HTR-8/SVneo (cell line): ENCODE measurements at places on chromosomes 11 and 22.

DNA sequence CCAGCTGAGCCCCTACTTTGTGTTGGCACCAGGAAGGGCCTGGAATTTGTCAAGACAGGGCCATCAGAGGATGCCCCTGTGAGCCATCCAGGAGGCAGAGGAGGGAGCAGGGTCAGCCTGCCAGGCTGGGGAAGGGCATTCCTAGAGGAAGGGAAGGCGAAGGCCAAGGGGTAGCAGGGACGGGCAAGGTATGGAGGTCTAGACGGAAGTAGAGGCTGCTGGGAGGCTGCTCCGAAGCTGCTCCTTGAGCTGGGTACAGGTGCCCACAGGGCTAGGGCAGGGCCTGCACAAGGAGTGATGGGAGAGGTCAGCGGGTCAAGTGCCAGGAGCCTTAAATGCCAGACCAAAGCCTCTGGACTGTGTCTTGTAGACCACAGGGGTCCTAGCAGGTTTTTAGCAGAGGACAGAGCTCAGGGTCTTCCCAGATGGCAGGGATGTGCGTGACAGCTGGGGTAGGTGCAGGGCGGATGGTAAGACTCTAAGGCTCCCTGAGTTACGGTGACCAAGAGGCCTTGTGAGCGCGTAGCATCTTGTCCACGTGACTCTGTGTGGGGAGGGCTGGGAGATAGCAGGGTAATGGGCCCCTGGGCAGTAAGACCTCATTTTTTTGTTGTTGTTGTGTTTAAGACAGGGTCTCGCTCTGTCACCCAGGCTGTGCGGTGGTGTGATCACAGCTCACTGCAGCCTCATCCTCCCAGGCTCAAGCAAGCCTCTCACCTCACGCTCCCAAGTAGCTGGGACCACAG is 31.7 kb upstream of the CSNK1E start:
- DNase-seq, result no peak

DNA sequence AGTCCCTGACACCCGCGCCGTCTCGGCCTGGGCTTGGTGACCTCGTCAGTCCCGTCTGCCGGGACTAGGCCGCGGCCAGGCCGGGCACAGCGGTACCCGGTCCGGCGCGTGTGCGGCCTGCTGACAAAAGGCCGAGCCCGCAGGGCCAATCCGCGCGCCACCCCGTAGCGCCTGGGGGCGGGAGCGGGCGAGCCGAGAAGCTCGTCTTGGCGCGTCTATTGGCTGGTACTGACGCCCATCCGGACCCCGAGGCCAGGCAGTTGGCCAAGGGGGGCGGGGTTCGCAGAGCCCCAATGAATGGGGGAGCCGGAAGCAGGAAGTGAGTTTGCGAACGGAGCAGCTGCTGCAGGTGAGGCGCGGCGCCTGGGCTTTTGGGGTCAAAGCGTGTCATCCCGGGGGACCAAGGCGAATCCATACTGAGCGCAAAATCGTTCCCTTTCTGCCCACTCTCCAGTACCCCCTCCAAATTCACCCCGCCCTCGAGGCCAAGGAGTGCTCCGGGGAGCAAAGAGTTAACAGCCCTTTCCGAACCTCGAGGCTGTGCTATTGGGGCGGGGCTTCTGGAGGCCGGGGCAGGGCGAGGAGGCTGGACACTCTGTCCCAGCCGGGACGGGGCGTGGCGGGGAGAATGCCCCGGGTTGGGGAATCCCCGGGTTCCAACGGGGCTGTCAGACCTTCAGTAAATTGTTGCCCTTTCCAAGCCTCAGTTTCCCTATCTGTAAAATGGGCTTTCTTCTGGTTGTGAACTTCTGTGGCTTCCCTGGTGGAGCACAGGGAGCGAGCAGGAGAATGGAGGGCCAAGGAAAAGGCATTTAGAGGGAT is at the start of gene DPP3:
TSS of gene DPP3 (plus strand) at position 318 of the 822 bp plus-strand sequence. CDS start 1,767 bp downstream, outside the sequence.
- peak; percentile 100 for DNase-seq

DNA sequence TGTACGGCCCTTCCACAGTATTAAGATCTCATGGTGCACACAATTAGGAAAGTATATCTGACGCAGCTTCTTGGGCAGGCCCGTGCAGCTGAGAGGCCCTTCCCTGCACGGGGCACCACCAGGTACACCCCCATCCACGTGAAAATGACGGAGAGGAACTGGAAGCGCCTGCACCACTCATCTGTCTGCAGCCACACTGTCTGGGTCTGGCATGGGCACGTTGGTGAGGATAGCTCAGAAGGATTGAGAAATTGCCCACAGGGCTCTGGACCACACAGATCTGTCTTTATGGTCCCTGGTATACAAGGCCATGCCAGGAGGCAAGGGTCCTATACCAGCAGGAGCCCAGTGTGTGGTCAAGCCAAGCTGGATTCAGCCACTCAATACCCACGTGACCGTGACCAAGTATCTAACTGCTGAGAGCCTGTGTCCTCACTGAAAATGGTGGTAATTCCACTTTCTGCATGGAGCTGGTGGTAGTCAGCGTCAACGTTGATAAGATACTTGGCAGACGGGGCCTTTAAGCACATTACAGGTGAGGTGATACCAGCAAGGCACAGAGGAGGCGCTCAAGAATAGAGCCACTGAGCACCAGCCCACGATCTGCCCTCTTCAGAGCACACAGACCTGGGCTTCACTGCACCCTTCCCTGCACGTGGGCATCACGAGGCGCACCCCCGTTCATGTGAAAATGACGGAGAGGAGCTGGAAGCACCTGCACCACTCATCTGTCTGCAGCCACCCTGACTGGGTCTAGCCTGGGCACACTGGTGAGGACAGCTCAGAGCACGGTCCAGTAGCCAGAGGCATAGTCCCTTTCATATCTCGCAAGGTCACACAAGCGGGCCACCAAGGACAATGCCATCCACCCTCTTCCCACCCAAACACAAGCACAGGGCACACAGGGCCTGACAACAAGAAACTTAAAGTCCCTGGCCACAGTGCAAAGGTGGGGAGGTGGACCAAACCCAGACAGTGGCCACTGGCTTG is 28.4 kb downstream of the SHANK2 start:
- no peak for DNase-seq

GRCh38 chr22:45136594-45136993 is 27.1 kb upstream of the NUP50 start:
- no peak for DNase-seq

- peak; percentile 15 for DNase-seq
Observed at GRCh38 chr11:130719220-130719915, 196.9 kb downstream of the SNX19 start.

GRCh38 chr11:128686745-128687177 is 7.1 kb upstream of the FLI1 start:
- DNase-seq, result no peak

DNA sequence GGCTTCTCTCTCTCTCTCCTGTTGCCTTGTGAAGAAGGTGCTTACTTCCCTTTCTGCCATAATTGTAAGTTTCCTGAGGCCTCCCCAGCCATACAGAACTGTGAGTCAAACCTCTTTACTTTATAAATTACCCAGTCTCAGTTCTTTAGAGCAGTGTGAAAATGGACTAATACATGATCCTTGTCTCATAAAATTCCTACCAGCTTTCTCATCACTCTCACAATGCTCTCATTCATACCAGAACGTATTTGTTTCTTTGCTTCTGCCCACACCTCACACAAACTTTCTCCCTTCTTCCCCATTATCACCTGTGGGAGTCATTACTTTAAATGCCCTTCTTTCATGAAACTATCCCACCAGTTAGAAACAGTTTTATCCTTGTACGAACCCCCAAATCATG is 62.7 kb upstream of the ARHGAP42 start:
- DNase-seq, result no peak

DNA sequence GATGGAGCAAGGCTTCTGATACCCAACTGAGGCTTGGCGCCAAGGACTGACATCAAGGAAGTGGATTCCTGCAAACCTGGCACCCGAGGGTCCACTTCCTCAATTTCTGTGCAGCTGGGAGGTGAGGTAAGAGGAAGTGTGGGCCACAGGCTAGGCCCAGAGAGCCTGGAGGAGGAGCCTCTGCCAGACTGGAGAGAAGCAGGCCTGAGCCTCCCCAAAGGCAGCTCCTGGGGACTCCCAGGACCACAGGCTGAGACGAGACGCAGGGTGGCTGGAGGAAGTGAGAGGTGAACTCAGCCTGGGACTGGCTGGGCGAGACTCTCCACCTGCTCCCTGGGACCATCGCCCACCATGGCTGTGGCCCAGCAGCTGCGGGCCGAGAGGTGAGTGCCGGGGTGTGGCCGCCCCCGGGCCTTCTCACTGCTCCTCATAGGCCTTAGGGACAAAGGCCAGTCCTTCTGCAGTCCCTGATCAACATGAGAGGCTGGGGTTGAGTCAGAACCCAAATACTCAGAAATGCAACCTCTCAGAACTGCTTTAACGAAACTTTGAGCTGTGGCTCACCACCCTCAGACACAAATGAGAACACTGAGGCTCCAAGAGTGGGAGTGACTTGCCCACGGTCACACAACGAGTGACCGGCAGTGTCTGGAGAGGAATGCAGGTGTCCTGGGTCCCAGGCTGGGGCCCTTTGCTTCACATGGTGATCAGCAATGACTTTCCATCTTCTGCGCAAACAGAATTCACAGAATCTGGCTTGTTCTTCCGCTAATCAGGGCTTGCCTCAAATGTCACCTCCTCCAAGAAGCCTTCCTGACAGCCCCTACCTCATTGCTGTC is at the start of gene NCF4:
TSS of gene NCF4 (plus strand) at position 186 of the 839 bp plus-strand sequence. CDS start at position 352, 166 bp downstream.
- no peak for DNase-seq

GRCh38 chr11:12963792-12964536 is 45.2 kb upstream of the RASSF10 start:
- peak; percentile 86 for DNase-seq

DNA sequence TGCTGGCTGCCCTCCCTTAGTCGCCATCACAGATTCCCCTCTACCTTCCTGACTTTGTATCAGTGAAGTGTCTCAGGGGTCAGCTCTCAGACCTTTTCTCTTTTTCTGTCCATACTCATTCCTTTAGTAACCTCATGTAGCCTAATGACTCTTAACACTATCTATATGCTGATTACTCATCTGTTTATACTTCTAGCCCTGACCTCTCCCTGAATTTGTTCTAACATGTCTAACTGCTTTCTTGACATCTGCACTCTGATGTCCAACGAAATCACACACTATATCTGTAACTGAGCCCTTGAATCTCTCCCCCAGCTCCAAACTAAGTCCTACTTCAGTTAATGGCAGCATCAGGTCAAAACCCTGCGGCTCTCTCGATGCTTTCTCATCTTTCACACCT is 135.8 kb upstream of the TIMP3 start:
- DNase-seq, result peak; percentile 8

DNA sequence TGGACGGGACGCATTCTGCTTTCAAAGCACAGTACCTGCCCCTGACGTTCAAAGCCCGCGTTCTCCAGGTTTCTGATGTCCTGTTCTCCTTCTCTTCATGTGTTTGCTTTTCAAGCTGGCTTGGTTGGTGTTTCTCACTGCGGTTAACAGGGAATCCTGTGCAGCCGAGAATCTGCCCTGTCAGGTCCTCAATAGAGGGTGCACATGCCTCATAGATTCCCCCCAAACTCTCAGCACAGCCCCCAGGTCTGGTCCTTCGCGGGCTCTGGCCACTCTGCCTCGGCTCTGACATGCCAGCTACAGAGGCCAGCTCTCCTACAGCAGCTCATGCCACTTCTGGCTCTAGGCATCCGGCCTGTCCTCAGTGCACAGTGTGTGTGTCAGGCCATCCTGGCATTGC is 1343.8 kb downstream of the TBC1D22A start:
- no peak for DNase-seq

DNA sequence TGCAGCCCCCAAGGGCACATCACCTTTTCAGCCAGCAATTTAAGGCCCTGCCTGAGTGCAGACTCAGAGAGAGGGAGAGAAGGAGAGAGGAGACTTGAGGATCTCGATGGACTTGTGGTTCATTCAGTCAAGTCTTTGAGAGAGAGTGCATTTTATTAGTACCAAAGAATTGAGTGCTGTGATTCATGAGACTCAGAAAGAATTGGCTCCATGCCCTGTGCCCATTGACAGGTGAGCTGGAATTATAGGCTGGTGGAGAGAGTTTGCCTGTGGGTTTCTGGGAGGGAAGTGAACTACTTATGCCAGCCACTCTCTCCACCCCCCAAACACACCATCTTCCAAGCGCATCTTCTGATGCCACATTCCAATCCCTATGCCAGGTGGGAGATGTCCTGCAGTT is 236.8 kb downstream of the MN1 start:
- DNase-seq, result no peak

GRCh38 chr11:47917599-47918369 is 62.6 kb upstream of the PTPRJ start:
- DNase-seq, result peak; percentile 54

GRCh38 chr11:69106031-69106811 is 49.5 kb upstream of the SMIM38 start:
- no peak for DNase-seq

- DNase-seq, result no peak
Observed at GRCh38 chr11:88508759-88509581, 171.4 kb upstream of the CTSC start.

DNA sequence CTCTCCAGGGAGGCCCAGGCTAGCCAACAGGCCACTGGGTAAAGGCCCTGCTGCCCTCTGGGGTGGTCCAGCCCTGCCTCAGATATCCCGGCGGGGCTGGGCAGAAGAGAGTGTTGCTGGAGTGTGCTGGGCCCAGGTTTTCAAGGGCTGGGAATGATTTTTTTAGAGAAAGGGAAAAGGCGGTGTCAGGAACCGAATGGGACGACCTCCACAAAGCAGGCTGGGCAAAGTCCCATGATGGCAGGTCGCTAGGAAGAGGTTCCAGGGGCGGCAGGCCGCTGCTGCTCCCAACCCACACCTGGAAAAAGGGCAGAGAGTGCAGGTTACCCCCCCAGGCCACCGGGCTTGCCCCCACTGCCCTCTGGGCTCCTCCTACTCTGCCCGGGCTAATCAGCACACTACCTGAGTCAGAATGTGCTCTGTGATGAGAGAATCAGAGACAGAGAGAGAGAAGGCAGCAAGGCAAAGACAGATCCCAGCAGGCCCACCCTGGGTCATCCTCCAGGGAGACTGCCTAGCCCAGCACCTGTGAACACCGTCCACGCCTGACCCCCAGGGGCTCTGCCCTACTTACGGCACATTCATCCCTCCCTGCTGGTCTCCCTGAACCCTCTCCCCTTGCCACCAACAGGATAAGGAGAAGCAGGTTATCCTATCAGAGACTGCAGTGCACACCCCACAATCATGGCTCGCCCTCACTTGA is 4.6 kb downstream of the PATZ1 start:
- DNase-seq, result no peak

DNA sequence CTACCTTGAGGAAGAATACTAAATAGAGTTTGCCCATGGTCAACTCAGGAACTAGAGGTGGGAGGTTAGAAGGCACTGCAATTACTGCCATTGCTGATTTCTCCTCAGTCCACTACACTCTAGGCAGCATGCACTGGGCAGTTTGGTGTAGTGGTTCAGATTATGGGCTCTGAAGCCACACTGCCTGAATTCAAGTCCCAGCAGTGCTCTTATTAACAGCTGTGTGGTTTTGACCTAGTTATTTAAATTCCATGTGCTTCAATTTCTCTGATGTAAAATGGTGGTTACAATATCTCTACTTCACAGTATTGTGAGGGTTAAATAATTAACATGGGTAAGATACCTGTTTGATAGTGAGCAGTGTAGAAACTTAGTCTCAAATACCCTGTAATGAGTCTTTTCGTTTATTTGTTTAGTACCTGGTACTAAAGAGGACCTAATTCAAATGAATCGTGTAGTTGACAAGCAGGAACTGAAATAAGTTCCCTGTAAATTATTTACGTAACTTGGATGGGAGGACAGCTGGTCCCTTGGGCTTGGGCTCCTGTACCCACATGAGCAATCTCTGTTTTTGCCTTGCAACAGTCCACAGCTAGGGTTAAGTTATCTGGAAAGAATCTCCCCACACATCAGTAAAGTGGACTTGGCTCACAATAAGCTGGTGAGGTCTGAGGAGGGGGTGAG is 17.8 kb downstream of the PRR5L start:
- DNase-seq, result no peak
